ENCODE measurements at places on chromosomes 1 and 21.

DNA sequence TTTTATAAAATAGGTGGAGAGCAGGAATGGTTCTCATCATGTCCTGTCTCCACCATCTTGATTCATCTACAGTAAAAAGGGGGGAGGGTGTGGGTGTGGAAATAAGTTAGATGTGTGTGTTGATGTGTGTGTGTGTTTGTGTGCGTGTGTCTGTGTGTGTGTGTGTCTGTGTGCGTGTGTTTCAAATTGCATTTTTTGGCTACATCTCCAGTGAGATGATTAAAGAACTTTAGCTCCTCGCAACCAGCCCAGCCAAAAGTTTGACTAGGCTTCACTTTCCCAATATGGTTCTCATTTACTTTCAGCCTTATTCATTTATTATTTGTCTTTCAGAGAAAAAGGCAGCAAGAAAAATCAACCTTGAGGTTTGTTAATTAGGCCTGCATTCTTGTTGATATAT, 14.7 kb upstream of the HAO2 start:
- no peak for DNase-seq

DNA sequence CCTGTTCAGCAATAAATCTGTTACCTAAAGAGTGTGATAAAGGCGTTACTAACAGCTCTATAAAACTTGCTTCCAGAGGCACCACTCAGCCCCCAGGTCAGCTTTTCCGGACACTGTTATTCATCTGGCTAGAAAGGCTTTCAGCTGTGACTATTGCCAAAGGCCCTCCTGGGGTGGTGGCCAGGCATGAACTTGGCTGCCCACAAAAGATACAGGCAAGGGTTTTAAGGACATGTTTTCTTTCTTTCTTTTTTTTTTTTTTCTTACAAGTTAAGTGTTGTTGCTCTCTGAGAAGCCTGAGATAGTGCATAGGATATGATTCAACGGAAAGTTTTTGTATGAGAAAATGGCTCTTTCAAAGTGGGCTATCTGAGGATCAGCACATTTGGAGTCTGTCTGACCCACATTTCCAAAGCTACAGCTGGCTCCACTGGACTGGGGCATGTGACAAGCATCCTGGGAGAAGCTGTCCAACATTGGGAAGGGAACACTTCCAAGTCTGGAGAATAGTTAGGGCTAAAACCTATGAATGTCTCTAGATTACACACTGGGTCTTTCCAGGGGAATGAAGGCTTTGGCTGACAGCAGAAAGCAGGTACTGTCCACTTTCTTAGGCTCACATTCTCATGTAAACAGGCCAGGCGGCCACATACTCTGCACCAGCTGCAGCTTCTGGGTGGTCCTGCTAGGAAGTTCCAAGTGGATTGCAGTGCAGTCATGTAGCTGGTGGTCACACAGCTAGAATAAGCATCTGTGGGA, 639.7 kb downstream of the LMO4 start:
- DNase-seq, result no peak

DNA sequence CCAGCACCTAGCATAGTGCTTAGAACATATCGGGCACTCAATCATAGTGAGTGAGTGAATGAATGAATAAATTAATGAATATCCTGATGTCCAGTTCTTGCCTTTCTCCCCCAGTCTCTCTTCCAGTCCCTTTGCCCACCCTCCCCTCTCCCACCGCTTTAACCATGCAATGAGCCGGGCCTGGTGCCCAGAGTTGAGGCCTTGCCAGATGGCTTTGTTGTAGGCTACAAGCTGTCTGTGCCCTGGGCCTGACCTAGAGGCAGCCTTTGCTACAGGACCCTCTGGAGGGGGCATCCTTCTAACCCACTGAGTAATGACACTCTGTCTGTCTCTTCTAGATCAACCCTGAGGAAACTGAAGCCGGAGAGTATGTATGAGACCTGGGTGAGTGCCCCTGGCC, 6.9 kb downstream of the CASQ1 start:
- no peak for DNase-seq

DNA sequence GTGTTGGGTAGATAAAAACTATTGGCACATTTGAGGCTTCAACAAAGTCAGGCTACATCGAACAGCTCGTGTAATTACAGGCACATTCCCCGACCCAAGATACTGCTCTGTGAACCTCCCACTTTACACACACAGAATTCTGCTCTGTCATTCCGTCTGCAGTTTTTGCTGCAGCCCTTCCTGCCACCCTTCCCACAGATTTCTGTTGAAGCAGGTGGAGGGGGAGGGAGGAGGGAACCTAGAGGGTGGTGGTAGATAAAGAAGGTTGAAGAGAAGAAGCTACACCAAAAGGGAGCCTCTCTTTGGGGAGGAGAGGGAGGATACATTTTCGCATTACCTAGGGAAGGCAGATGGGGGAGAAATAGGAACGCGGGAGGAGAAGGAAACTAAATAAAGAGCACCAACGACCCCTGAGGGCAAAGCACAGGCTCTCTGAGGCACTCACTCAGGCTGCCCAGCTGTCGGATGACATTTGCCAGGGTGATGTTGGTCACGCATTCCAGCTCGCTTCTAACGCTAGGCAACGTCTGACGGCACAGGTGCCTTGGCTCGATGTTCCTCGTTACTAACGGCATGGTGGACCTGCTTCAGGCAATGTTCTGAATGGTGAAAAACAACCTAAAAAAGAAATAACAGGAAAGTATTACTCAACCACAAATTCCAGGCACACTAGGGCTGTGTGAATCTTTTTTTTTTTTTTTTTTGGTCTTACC, 36.0 kb downstream of the GPR3 start:
- no peak for DNase-seq

- DNase-seq, result no peak
These were observed 1.6 kb downstream of the COLGALT2 start for GRCh38 chr1:184035719-184036516.

GRCh38 chr21:44759628-44760285, 41.9 kb downstream of the UBE2G2 start:
- DNase-seq, result no peak

DNA sequence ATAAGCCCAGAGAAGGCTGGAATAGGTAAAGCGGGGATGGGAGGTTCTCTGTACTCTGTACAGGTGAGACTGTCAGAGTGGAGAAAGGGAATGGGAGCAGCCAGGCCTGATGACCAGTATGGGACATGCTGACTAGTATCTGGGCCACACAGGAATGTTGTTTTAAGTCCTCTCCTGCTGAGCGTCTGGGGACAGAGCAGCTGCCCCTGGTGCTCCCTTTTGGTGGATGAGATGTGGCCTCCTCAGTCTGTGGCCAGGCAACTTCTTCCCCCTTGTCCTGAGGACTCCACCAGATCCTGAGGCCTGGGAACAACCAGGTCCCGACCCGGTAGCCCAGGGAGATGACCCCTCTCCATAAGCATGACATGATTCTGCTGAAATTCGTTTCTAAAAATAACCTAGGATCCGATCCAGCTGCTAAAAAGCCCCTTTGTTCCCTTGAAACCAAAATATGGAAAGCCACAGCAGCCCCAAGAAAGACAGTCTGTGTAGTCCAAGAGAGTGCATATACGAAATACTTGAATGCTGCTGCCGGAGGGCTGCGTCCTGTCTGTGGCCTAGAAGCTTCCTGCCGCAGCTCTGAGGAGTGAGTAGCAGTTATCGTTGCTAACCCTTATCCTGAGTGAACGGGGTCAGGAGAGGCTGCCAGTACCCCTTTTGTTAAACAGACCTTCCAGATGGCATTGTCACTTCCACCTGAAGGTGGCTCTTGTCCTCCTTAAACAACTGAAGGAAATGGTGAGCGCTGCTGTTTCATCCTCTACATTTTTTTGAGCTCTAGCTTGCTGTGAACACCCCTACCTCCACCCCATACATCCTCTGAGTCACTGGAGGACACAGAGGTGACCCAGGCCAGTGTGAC, 47.1 kb downstream of the ATP2B4 start:
- peak; percentile 11 for DNase-seq

DNA sequence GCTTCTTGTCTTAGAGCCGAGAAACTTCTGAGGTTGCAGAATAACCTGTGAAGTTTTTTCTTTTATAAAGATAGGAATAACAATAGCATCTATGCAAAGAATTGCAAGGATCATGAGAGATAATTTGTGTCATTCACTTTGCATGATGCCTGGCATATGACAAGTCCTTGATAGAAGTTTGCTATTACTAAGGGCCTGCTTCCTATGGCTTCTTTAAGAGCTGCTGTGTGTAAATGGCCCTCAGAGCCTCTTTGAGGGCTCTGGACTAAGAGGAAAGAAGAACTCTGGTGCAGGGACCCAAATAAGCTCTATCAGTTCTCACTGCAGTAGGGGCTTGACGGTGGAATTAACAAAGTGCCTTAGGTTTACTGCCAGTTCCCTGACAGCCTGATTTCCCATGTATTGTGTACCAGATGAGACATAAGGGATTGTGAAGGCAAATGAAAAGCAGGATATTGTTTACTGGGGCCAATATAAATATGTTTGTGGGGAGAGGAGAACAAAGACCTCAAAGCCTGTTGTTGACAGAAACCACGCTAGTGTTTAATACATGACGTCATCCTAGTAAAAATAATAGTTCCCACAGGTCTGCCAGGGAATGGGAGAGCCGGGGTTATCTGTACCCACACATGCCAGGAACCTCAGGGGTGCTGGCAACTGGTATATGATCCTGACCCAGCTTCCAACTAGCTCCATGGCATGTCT, 131.2 kb upstream of the UBE2U start:
- DNase-seq, result no peak

DNA sequence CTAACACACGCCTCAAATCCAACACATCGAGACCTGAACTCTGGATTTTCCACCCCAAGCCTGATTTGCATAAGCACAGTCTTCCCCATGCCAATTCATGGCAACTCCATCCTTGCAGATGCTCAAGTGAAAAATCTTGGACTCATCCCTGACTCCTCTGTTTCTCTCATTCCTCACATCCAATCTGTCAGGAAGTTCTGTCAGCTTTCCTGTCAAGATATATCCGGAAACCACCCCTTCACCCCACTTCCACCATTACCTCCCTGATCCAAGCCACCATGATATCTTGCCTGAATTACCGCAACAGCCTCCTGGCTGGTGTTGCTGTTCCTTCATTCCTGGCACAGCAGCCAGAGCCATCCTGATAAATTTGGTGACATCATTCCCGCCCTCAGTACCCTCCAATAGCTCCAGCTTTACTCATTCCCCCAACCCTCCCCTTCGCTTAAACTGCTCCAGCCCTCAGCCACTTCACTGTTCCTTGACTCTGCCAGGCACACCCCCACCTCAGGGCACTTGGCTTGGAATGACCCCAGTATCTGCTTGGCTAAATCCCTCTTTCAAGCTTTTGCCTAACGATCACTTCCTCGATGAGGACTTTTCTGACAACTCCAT, 17.4 kb downstream of the TCEA3 start:
- peak; percentile 23 for DNase-seq

DNA sequence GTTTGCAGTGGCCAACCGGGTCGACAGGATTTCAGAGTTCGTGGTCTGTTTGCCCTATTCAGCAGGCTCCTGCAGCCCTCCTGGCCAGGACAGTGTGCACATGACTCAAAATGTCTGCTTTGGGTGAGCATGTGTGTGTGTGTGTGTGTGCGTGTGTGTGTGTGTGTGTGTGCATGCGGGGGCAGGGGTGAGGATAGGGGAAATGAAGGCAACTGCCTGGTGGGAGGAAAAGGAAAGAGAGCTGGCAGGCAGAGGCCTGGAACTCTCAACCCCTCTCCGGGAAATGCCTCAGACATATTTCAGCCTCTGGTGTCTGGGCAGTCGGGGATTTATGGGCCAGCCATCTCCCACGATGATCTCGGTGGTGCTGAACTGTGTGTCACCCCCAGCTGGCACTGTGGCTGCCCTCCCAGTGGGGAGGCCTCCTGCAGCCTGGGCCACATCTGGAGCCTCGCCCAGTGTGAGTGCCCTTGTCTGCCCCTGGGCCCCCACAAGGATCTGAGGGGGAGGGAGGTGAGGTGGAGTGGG, 15.2 kb downstream of the CDCP2 start:
- no peak for DNase-seq

DNA sequence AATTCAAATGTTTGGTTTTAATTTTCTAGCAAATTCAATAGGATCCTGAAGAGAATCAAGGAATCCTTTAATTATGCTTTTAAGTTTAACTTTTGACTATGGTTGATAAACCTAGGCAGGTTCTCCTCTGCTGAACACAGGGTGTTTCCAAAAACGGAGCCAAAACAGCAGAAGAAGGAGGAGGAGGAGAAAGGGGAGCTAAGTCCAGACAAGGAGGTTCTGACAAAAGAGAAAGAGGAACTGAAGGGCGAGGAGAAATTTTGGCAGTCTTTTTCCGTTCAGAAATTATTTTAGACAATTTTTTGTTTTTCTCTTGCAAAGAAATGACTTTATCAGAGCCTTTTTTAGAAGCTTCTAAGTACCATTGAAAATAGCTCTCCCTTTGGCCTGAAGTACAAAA, 33.2 kb upstream of the FNBP1L start:
- DNase-seq, result peak; percentile 4

GRCh38 chr21:36422279-36423098, 37.3 kb downstream of the CHAF1B start:
- peak; percentile 75 for DNase-seq

GRCh38 chr1:17168091-17168876, 36.6 kb upstream of the PADI1 start:
- no peak for DNase-seq

DNA sequence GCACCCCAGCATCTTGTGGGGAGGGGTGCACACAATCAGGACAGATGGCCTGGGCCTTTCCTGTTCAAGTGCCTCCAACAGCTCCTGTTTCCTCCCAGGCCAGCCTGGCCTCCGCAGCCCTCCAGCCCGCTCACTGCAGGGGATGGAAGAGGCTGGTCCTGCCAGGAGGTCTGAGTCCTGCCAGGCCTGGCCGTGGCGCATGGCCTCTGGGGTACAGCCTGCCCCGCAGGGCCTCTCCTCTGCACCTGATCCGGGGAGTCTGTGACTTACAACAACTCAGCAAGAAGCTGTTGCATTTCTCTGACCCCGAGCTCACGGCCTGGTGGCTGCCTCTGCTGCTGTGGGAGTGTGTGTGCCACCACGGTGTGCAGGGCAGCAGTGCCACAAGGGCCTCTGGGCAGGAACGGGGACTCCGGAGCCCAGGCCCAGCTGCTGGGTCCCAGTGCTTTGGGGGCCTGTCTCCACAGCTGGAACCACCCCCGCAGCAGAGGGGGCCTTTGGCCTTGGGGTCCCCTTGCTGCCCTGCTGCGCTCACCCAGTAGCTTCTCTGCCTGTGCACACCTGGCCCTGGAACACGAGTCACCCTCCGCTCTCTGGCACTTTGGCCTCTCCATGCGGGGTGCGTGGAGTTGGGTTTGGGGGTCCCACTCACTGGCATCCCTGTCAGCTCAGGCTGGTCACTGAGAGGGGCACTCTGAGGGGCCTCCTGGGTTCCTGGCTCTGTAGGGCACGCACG, 17.4 kb upstream of the LRRC3 start:
- no peak for DNase-seq

- DNase-seq, result peak; percentile 74
These were observed 5.2 kb upstream of the HLX start for GRCh38 chr1:220873868-220874655.
